ENCODE measurements at places on chromosomes 1 and 21.

DNA sequence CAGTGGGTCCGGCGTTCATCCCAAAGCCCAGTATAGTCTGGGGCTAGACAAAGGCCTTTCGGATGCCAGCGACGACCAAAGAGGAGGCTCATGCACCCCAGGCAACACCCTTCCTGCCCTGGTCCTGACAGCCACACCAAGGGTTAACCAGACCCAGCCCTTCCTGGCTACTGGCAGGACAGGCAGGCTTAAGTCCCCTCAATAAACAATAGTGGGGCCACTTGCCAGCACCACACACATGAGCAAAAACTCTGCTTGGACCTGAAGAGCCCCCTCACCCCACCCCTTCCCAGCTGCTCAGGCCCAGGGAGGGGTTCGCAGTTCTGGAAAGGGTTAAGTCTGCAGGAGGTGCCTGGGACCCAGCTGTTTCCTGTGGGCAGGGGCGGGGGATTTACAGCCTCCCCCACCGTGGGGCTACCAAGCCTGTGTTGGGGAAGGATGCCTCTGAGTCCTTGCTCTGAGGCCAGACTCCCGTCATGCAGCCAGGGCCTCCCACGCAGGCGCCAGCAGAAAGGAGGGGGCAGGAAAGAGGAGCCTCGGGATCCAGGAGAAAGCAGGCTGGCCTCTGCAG, 18.2 kb downstream of the PHLDA3 start:
- peak; percentile 77 for DNase-seq

- DNase-seq = peak; percentile 32
Measured at GRCh38 chr1:66240491-66241484, 293.2 kb upstream of the SGIP1 start.

GRCh38 chr1:37472281-37472680, 2.1 kb upstream of the ZC3H12A start:
- DNase-seq = no peak

GRCh38 chr1:217562229-217562878, 68.5 kb downstream of the GPATCH2 start:
- no peak for DNase-seq

DNA sequence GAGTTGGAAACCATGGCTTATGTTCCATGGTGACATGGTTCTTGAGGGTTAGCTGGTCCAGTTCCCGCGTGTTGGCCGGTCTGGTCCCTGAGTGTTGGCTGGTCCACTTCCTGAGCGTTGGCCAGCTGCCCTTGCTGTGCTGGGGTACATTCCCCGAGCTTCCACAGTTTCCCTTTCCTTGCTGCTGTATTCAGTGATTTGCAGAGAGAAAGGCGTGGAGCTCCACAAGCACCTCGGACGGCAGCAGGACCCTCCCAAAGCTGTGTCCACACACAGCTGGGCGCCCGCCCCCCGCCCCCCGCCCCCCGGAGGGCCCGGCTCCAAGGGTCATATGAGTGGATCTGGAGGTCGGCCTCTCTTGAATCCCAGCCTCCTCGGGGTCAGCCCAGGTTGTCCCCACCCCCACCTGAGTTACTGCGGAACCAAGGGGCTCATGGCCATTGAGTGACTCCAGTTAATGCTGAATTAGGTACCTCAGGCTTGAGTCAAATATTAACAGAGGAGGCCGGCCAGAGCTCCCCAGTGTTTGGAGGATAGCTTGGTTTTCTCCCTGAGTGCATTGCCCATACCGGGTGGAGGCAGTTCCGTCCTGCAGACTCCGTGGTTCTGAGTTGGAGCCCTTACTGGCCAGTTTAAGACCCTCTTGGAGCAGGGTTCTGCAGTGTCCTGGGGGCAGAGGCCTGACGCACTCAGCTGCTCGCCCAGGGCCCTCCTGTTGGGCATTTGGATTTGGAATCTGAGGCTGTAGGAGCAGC, 18.4 kb downstream of the COL18A1 start:
- no peak for DNase-seq

GRCh38 chr1:205766038-205766437, 9.2 kb downstream of the RAB29 start:
- DNase-seq = no peak

GRCh38 chr1:156104065-156104810, 10.3 kb upstream of the LMNA start:
- DNase-seq = peak; percentile 54
